ENCODE measurements at places on chromosomes 3 and 15.

DNA sequence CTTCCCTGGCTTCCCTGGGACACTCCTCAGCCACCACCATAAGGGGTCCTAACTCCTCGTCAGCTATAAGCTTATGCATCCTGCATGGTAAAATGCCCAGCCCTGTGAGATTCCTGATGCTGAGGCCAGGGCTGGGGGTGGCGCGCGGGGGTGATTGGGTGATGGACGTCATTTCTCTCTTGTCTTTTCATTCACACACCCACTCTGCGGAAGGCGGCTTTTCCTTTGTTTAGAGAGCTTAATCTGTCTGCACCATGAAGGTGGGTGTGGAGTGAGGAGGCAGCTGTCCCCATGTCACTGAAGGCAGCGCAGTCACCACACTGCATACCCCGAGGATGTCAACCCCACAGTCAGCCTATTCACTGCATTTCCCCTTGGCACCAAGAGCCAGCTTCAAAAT lies 110.0 kb upstream of the NSMCE3 start:
- DNase-seq: no peak

GRCh38 chr3:185934767-185935464 lies 2.9 kb downstream of the TRA2B start:
- DNase-seq: no peak

- no peak for DNase-seq
These were observed 19.6 kb upstream of the GPR156 start for GRCh38 chr3:120304616-120305015.

- no peak for DNase-seq
These were observed 67.0 kb upstream of the SMAD6 start for GRCh38 chr15:66635006-66635405.

DNA sequence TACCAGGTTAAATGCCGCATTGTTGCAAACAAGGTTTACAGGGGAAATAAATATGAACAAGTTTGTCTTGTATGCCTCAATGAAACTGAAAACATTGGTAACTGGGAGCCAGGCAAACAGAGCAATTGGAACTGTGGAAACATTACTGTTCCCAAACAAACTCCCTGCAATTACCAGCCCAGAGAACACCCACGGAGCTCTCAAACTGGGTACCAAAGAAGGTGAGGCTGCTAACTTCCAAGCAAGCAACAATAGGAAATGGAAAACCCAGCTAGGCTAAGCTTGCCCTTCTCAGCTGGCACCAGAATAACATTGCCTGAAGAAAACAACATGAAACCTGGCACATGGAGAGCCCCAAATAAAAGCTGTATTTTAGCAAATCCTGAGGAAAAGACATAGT lies 218.9 kb upstream of the THRB start:
- DNase-seq: no peak

DNA sequence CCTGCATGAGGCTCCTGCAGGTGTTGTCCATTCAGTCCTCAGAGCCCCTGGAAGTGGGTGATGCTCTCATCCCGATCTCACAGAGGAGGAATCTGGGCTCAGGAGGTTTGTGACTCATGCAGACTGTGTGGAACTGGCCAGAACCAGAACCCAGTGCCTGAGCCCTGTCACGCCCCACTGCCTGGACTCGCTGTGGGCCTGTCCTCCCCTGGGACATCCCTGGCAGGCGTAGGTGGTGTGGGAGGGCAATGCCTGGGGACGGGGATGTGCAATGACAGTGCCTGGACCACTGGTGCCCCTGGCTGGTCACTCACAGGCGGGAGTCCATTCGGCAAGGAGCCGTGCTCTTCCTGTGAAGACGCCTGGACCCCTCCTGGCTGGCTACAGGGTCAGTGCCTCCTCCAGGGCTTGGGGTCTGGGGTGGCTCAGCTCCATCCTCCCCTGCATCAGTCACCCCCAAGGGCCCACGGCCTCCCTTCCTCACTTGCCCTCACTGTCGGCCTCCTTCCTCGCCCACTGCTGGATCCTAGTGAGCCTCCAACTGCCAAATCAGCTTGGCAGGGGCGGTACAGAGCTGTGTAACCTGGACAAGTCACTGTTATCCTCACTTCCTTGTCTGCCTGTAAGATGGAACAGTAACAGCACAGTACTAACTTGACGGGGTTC lies 14.9 kb downstream of the PSTPIP1 start:
- no peak for DNase-seq

All from activated CD4-positive, alpha-beta T cell treated with anti-CD3 and anti-CD28 coated beads, Interleukin-2, Interleukin-6, amounts not matched to agents 100 ng/mL and 50 ng/mL, durations not matched to agents 16 hours and 8 hours (primary cell).